ENCODE measurements at places on chromosomes 12 and 14.

DNA sequence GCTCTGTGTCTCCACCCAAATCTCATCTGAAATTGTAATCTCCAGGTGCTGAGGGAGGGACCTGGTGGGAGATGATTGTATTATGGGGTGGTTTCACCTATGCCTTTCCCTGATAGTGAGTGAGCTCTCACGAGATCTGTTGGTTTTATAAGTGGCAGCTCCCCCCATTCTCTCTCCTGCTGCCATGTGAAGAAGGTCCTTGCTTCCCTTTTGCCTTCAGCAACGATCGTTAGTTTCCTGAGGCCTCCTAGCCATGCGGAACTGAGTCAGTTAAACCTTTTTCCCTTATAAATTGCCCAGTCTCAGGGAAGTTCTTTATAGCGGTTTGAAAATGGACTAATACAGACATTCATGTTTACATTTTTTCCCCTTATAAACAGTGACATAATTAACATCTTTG is 36.1 kb downstream of the PELI2 start:
- no peak for DNase-seq

GRCh38 chr12:26721800-26722199 is 111.2 kb downstream of the ITPR2 start:
- DNase-seq, result no peak

DNA sequence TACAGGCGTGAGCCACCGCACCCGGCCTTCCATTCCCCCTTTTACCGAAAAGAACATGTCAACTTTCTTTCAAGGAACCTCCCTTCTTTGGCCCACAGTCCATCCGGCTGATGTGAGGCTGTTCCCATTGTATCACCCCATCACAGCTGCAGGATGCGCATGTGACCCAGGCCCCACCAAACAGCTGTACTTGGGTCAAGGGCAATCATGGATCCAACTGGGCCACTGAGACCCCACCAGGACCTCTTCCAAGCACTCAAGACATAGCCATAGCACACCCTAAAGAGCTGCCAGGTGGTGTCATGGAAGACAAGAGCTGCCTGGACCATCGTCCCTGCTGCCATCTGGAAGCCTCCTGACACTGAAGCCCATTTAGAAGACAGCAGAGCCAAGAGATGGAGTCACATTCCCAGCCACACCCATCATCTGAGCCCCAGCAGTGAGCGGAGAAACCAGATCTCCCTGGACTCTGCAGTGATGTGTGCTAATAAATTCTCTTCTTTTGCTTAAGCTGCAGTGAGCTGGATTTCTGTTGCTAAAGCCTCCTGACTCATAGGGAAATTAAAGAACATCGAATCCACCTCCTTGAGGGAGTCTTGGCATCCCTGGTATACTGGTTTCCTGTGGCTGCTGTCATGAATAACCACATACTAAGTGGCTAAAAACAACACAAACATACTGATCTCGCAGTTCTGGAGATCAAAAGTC is 105.6 kb downstream of the KSR2 start:
- no peak for DNase-seq

DNA sequence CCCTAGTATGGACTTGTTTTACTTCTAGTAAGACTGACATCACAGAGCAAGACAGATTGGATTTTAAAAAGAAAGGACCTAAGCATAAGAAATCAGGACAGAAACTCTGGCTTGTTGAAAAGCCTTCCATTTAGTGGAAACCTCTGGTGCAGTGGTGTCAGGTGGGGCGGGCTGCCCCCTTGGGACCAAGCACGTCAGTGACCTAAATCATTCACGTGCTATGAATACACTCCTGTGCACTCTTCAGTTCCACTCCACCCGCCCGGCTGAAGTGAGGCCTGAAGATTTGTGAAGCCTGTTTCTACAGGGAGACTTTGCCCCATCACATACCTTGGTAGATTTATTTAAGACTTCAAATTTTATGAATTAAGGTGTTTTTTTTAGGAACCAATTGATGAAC is 58.2 kb upstream of the STRN3 start:
- no peak for DNase-seq

DNA sequence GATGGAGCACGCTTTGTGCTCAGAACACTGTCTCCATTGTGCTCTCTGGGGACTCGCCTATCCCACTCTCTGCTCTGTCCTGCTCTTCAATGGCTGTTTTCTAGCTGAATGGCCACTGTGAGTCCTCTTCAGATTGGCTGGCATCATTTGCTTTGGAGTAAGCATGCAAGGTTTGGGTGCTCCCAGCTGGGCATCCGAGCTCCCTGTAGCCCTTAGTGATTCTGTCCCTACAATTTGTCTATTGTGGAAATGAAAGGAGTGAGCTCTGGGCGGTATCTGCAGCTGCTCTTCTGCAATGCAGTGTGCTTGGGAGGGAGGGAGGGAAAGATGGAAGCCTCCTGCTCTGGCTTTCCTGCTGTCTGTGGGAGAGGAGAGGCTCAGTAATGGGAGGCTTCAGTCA is 84.8 kb downstream of the SMOC1 start:
- no peak for DNase-seq

Measured in GM12878 (cell line).